ENCODE measurements at places on chromosomes 3 and 15.

GRCh38 chr3:8882642-8883041 is 80.6 kb downstream of the RAD18 start:
- no peak for DNase-seq

GRCh38 chr3:171966533-171967136 is 72.7 kb upstream of the FNDC3B start:
- DNase-seq: no peak

DNA sequence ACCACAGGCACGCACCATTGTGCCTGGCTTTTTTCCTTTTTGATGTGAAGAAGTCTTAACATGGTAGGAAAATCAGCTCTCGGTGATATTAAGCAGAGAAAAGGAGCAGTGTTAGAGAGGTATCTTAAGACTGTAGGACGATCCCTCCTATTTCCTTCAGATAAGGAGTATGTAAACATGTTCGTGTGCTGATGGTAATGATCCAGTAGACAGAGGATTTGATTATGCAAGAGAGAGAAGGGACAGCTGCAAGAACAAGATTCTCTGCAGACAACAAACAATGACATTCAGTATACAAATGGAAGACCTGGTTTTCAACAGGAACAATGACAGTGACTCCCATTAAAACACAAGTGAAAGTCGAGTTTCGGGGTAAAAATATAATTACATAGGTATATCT is 95.1 kb upstream of the MELTF start:
- DNase-seq: no peak

- no peak for DNase-seq
These were observed 85.0 kb upstream of the UBP1 start for GRCh38 chr3:33525232-33525631.

- no peak for DNase-seq
These were observed 64.6 kb downstream of the CPN2 start for GRCh38 chr3:194286375-194287146.

- no peak for DNase-seq
These were observed 38.4 kb upstream of the RBM5 start for GRCh38 chr3:50050361-50050760.

- no peak for DNase-seq
These were observed 11.7 kb downstream of the TF start for GRCh38 chr3:133757701-133758567.

- DNase-seq: no peak
These were observed 11.6 kb downstream of the ADIPOQ start for GRCh38 chr3:186854146-186854545.

GRCh38 chr3:44090036-44090435 is 151.7 kb upstream of the TOPAZ1 start:
- no peak for DNase-seq

GRCh38 chr3:129952556-129953355 is 21.8 kb upstream of the TRH start:
- DNase-seq: no peak

- DNase-seq: no peak
These were observed 31.3 kb upstream of the EBLN2 start for GRCh38 chr3:73030073-73030597.

DNA sequence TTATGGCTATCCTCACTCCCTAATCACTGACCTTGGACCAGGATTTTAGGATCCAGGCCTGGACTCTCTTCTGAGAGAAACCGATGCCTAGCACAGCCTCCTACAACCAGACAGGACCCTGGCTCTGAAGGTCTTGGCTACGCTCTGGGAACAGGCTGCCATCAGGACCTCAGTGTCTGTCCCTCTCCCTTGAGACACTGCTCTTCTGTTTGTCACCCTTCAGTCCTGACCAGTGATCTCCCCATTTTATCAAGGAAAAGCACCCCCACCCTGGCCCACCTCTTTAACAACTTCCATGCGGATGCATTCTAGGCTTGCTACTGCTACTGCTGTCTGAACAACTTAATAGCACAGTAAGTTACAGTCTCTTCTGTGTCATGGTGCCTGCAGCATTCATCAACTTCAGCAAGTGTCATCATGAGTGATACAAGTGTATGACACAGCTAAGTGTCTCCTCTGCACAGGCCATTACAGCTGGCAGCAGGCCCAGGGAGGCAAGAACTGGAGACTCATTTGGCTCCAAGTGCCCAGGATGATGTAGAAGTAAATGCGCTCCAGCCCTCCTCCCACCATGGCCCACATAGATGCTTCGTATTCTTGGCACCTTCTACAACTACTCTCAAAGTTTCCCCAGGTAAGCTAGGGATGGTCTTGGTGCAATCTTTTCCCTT is 302.4 kb downstream of the EPHB1 start:
- no peak for DNase-seq

GRCh38 chr3:33006081-33006480 is 54.6 kb downstream of the CCR4 start:
- DNase-seq: no peak

- no peak for DNase-seq
These were observed 3.3 kb downstream of the PPP4R2 start for GRCh38 chr3:72999951-73000350.

GRCh38 chr3:59908701-59909100 is 858.9 kb upstream of the CFAP20DC start:
- no peak for DNase-seq

- no peak for DNase-seq
These were observed 167.3 kb upstream of the SGO1 start for GRCh38 chr3:20353286-20353685.

GRCh38 chr3:182671942-182672341 is 121.4 kb upstream of the ATP11B start:
- DNase-seq: no peak

GRCh38 chr3:136270179-136270578 is 20.0 kb downstream of the PCCB start:
- no peak for DNase-seq

GRCh38 chr3:55526332-55527030 is 39.4 kb upstream of the WNT5A start:
- no peak for DNase-seq

DNA sequence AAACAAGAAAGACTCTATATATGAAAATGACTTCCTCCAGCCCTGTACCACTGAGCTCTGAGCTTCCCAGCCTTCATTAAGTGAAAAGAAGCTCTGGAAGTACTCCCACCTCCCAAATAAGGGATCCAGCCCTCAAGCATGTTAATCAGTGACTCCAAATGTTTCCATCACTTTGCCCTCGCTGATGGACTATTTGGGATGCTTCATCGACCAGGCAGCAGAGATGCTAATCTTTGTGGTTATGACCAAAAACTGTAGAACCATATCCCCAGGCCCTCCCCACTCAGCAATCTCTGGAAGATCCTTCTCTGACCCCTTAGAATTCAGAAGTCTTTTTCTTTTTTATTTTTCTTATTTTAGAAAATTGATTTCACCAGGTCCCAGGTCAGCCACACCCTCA is 2.3 kb upstream of the CTDSPL start:
- DNase-seq: no peak

GRCh38 chr15:48544778-48545177 is 100.7 kb downstream of the FBN1 start:
- DNase-seq: no peak

DNA sequence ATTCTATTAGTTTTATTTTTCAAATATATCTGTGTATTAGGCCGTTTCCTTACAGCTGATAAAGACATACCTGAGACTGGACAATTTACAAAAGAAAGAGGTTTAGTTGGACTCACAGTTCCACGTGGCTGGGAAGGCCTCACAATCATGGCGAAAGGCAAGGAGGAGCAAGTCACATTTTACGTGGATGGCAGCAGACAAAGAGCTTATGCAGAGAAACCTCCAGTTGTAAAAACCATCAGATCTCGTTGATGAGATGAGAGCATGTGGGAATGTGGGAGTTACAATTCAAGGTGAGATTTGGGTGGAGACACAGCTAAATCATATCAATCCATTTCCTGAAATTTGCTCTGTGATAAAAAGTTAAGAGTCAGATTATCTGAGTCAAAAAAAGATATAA is 2.3 kb upstream of the GOLGA8A start:
- DNase-seq: no peak

DNA sequence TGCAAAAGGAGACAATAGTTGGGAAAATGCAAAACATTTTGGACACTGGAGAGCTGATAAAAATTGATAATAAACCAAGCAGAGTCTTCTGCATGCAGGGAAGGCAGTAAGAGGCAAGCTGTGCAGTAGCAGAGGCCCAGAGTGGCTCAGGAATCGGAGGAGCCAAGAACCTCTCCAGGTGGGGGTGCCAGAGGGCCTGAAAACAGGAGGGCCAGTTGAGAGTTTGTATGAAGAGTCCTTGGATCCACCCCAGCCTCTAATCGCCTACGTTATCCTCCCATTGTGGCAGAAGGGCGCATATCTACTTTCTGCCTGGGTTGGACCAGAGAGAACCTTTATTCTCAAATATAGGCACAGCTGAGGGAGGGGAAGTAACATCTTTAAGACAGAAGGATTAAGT is 48.9 kb upstream of the RBP1 start:
- no peak for DNase-seq

DNA sequence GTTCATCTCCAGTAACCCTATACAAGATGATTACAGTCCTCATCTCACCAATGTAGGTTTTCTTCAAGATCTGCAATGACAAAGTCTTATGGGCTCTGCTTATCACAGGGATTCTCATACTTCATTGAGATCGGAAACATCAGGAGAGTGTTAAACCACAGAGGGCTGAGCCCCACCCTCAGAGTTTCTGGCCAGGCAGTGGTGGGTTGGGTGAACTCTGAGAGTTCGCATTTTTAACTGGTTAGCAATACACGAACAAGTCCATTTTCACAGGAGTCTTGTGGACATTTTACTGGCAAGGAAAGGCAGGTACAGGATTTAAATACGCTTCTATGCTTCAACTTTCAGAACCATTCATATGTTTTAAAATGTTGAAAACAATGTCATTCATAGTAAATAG is 366.7 kb upstream of the ROBO2 start:
- DNase-seq: no peak

DNA sequence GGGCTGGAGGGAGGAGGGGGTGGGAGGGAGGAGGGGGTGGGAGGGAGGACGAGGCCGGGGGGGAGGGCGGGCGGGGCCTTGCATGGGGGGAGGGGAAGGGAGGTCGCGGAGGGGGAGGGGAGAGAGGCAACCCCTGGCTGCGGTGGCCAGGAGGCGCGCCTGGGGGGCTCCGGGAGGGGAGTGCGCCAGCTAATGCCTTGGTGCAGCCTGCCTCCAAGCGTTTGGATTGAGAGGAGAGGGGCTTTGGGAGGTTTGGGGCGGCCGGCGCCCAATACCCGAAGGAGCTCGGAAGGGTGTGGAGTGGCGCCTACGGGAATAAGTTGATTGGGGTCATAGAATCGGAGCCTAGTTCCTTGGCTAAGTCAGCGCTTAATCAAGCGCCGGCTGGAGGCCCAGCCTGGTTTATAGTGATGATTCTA is 557 bp downstream of the TFG start:
- no peak for DNase-seq

DNA sequence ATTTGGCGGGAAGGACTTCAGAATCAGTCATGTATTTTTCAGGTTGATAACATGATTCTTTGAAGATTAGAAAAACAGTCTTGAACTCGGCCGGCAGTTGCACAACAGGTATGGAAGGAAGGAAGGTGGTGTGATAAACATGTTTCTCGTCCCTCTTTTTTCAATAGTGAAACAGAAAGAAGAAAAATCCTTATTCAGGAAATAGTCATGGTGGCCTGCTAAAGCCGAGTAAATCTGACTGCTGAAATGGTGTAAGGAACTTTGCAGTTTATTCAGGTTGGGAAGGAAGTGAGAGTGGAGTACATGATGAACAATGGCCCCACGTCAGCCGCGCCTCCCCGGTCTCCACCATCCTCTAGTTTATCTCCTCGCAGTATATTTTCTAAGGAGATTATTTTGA is 6.7 kb downstream of the RASGRP1 start:
- no peak for DNase-seq

- DNase-seq: no peak
These were observed 20.7 kb downstream of the SLC25A26 start for GRCh38 chr3:66241466-66241865.

DNA sequence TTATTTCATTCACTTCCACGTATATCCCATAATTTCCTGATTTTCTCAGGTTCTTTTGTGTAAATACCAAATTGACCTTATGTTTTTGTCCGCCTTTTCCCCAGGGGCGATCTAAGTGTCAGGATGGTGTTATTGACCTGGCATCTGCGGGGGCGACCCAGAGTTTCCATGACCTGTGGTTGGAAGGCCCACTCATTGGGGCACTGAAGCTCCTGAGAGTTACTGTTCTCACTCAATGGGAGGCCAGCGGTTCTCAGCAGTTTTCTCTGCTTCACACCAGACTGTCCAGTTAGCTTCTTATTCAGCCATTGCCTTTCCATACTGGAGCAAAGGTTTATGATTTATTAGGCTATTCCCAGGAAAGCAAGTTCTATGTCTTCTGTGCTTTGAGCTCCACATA is 53.3 kb downstream of the B3GALNT1 start:
- no peak for DNase-seq

Measured in GM19239 (cell line).